ENCODE measurements at places on chromosomes 3 and 15. TPM values are rescaled to one million over a fixed set of nuclear protein-coding genes. Genes with fewer than 3 reads are reported as not detected.

ROBO1 gene
- not detected for total RNA-seq

ARL14 gene
- not detected for total RNA-seq

- DNase-seq = no peak
Measured at GRCh38 chr3:55402886-55403609, 84.1 kb downstream of the WNT5A start.

AHSG gene
- total RNA-seq = not detected

DNA sequence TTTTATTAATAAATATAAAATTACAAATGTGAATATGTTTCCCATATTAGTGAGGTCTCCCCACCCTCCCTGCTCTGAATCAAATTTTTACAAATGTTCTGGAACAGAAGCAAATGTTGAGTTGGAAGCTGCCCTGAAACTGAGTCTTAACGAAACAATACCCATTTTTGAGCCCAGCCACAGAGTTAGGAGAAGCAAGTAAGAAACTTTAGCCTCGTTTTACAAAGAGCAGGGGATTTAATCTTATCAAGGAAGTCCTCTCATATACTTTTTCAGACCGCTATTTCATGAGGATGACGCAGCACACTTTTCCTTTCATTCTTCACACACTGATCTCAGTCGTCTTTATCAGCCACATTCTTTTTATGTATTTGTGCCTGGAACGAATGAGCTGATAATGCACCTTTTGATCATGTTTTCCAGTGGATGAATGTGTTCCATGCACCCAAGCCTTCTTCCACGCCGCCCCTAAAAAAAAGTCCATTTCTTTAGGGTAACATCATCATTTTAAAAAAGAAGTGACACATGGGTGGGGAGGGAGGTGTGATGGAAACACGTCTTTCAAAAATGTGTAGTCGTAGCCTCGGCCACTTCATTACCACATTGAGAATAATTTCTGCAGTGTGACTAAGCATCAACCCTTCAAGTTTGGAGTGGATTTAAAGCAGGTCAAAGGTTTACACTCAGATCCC is 48.1 kb downstream of the SETMAR start:
- peak; percentile 23 for DNase-seq

- peak; percentile 37 for DNase-seq
Measured at GRCh38 chr3:45864760-45865519, 21.4 kb upstream of the CCR9 start.

GRCh38 chr3:39641274-39641673 is 168.1 kb upstream of the MYRIP start:
- DNase-seq = no peak

TF gene
- total RNA-seq = 1.2 TPM

STRC gene
- total RNA-seq = 0.75 TPM

- DNase-seq = no peak
Measured at GRCh38 chr3:39754549-39754948, 54.9 kb upstream of the MYRIP start.

GRCh38 chr15:88321271-88321670 is 64.7 kb upstream of the NTRK3 start:
- DNase-seq = no peak

GRCh38 chr3:149134575-149134974 is 5.1 kb downstream of the HPS3 start:
- no peak for DNase-seq

CAV3 gene
- not detected for total RNA-seq

- DNase-seq = no peak
Measured at GRCh38 chr3:183108470-183108869, 9.2 kb upstream of the MCCC1 start.

GRCh38 chr3:128280481-128281052 is 127.3 kb downstream of the EEFSEC start:
- no peak for DNase-seq

- DNase-seq = no peak
Measured at GRCh38 chr15:66829551-66830121, 127.6 kb downstream of the SMAD6 start.

FANCD2OS gene
- not detected for total RNA-seq

GRCh38 chr3:88596451-88596850 is 446.7 kb downstream of the C3orf38 start:
- no peak for DNase-seq

DNA sequence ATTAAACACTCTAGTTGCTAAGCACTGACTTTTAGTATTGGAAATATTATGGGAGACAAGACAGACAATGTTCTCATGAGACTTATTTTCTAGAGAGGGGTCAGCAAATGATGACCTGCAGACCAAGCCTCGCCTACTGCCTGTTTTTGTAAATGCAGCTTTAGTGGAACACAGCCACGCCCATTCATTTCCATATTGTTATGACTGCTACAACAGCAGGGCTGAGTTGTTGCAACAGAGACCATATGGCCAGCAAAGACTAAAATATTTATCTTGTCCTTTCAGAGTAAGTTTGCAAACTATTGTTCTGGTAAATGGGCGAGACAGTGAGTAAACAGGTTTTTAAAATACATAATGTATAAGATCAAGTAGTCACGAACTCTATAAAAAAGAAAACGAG is 570.2 kb downstream of the NTRK3 start:
- DNase-seq = no peak

LRTM1 gene
- not detected for total RNA-seq

GRK7 gene
- not detected for total RNA-seq

CPN2 gene
- total RNA-seq = not detected

DNA sequence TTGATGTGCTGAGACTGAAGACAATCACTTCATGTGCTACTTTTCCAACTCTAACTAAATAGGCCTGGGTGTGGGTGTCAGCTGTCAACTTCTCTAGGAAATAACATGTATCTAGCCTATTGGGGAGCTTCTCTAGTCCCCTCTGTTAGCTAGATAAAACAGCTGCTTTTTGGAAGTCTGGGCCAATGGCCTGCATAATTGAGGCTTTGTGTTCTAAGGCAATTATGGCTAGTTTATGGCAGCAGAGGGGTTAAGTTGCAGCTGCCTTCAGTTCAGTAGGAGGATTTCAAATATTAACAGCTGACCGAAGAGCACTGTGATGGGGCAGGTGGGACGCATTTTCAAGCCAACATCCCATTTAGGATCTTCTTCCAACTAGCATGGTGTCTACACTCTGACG is 6.4 kb downstream of the COL8A1 start:
- no peak for DNase-seq

GRCh38 chr3:102161384-102162006 is 273.3 kb upstream of the ZPLD1 start:
- DNase-seq = no peak

DNA sequence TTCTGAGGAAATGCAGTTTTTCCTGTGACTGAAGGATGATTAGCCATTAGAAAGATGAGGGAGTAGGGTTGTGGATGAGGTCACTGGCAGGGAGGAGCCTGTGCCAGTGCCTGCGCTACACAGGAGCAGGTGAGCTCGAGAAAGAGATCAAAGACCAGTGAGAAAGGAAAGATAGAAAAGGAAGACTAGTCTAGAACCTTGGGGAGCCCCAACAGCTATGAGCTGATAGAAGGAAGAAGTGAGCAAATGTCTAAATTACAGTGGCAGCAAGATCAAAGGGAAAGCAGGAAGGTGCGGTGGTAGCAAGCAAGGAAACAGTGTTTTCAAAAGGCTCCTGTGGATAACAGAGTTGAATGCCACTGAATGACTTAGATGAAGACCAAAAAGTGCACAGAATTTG is 39.6 kb downstream of the LNP1 start:
- no peak for DNase-seq

DNA sequence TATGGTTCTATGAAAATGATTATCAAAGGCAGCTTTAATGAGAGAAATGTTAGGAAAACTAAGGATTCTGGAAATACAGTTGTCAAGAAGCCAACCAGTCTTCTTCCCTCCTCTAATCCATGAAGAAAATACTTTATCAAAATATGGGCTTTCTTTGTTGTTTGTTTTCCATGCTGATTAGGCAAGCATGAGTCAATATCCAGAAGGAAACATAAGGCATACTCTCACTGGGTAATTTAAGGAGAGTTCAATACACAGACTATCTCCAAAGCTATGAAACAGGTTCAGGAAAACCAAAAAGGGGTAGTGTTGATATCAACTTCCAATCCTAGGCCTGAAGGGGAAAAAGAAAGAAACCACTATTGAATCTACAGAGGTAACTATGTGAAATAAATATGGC is 68.7 kb upstream of the CMC1 start:
- no peak for DNase-seq

TMCO5A gene
- total RNA-seq = not detected

TTLL13 gene
- 0.58 TPM for total RNA-seq

CLSTN2 gene
- not detected for total RNA-seq

- DNase-seq = no peak
Measured at GRCh38 chr3:150341891-150342290, 66.2 kb upstream of the TSC22D2 start.

IQCH gene
- 0.78 TPM for total RNA-seq

ROPN1 gene
- total RNA-seq = not detected

- no peak for DNase-seq
Measured at GRCh38 chr3:54322354-54322753, 200.0 kb downstream of the CACNA2D3 start.

DNA sequence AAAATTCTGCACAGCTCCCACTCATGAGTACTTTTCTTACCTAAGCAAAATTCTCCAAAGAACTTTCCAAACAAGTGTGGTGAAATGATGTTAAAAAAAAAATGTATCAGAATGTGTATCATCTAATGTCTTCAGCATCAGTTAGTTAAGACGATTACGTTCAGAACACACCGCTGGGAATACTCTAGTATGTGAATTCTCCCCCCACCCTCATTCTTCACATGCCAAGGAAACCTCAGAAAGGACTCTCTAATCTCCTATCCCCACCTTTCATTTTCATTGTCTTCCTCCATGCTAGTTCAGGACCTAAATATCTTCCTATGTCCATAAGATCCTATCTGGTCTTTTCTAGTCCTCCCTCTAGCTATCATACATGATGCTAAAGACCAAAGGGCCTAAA is 457.4 kb downstream of the SHQ1 start:
- no peak for DNase-seq

DNA sequence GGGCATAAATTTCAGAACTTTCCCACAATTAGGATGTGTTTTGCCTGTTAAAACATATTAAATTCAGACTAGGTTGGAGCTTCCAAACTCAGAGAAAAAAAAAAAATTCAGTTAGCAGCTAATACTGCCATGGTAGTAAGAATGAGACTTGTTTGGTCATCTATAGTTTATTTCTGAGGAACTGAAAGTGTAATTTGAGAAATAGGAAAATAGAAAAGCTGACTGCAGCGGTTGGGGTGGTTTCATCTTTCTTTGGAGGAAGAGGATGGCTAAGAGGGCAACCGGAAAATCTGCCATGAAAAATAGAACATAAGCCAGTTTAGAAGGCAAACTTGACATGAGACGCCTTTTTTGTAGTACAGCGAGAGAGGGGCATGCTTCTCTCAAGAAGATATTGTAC is 371.2 kb upstream of the ROBO2 start:
- DNase-seq = no peak

- no peak for DNase-seq
Measured at GRCh38 chr3:81816473-81817250, 55.2 kb upstream of the GBE1 start.

DNA sequence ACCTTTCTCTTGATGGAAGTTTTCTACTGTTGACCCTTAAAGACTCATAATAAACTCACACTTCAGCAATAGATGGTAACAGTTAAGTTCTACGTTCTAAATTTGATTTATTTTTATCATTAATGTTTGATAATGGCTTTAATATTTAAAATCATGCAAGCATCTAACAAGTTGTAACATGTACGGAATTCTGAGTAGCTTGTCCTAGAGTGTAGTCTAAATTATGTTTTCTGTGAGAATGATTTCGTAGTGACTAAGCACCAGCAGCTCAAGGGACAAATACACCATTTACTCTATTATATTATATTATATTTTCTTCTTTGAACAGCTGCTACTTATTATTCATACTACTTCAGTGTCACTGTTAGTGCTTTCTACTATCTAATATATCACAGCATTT is 345.6 kb downstream of the NLGN1 start:
- no peak for DNase-seq

LYZL4 gene
- total RNA-seq = not detected

All from activated CD4-positive, alpha-beta memory T cell treated with anti-CD3 and anti-CD28 coated beads, Interleukin-2, amount 10 ng/mL, durations not matched to agents 7 days and 5 days (primary cell).